ENCODE measurements at places on chromosomes 3 and 15.

DNA sequence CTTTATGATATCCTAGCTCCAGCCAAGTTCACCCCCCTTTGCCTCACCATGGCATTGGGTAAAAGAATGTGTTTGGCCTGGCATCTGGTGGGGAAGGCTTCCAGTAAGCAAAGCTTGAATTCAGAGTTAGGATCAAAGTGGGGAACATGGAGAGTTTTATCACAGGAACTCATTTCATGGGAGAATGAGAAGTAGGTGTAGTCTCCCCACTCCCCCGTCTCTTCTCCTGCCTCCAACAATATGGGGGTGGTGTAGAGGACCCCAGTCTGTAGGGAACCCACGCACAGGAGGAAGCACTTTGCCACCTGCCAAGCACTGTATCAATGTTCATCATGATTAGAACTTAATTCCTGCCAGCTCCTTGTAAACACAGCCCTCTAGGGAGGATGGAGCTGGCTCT, 200.5 kb downstream of the UACA start:
- DNase-seq, result no peak

- no peak for DNase-seq
These were observed 19.6 kb upstream of the CHMP2B start for GRCh38 chr3:87207460-87207859.

GRCh38 chr3:125431912-125432790, 57.0 kb upstream of the ZNF148 start:
- DNase-seq, result no peak

GRCh38 chr3:23669541-23670255, 136.1 kb upstream of the UBE2E1 start:
- no peak for DNase-seq

GRCh38 chr3:127226946-127227842, 34.3 kb downstream of the PRR23E start:
- no peak for DNase-seq

GRCh38 chr3:100256731-100257151, 4.1 kb upstream of the TBC1D23 start:
- DNase-seq, result no peak
